Fibroblast of gingiva (primary cell): ENCODE measurements at places on chromosomes 6 and 20.

GRCh38 chr20:25321991-25322390 is 68.6 kb downstream of the ABHD12 start:
- DNase-seq, result no peak

- DNase-seq, result no peak
Observed at GRCh38 chr6:167907837-167908681, 81.3 kb downstream of the AFDN start.

DNA sequence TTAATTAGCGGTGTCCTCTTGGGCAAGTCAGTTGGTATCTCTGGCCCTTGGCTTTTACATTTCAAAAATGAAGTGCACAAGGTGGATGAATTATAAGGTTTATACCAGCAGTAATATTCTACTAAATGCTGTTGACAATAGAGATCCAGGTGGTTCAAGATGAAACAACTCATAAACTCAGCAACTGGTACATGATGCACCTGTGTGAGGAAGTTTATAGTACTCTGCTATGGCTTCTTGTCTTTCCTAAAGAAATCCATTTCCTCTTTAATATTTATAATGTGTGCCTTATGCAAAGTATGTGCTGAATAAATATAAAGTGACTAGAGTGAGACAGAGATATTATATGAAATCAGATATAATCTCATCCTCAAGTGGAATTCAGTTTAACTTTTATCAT is 48.5 kb downstream of the ADGRG6 start:
- no peak for DNase-seq

DNA sequence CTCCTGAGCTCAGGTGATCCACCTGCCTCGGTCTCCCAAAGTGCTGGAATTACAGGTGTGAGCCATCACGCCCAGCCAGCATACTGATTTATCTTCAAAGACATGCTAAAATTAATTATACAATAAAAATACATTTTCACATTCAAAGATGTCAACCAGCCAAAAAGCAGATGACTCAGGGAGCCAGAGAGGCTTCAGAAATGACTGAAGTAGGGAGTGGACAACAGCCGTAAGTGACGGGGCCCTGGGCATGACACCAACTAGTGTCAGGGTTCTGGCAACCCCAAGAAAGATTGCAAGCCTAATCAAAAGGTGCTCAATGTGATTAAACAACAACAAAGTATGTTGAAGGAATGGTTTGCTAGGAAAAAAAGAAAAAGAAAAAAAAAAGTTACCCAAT is 28.4 kb downstream of the GPLD1 start:
- no peak for DNase-seq

- DNase-seq, result peak; percentile 27
Observed at GRCh38 chr6:795046-795685, 102.2 kb upstream of the EXOC2 start.

DNA sequence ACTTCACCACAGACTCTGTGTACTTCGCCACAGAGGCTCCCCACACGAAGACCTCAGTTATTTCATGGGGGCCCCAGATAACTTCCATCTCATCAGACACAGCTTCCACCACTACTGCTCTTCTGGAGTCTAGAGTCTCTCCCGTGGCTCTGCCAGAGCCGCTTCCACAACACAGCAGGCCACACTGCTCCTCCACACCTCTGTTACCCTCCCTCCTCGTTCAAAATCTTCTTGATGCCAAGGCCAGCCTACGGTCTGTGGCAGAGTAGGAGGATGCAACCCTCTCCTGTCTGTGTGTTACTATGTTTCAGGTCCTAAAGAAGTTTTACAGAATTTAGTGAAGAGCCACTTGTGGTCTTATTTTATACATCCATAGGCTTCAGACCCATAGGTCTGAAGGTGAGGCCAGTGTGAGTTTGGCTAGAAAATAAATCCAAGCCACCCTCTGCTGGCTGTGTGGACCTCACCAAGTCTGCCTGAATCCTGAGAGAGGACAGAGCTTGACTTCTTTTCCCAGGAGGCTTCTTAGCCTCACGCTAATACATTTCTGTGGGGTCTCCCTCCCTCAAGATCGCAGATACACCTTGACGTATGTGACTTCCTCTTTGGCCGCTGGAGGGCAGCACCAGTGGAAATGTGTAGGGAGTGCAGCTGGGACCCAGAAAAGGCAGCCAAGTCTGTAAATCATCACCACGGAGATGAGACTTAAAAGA is 197.7 kb downstream of the FAXC start:
- DNase-seq, result no peak

- peak; percentile 52 for DNase-seq
Observed at GRCh38 chr6:150267686-150268561, 100.9 kb upstream of the IYD start.

GRCh38 chr6:134253681-134254080 is 64.2 kb downstream of the SGK1 start:
- DNase-seq, result peak; percentile 96
